Activated CD4-positive, alpha-beta T cell treated with anti-CD3 and anti-CD28 coated beads, Interleukin-2, amount 10 ng/mL, durations not matched to agents 24 days and 14 days (primary cell): ENCODE measurements at places on chromosomes 6 and 20.

GRCh38 chr20:48631114-48632016, 196.4 kb downstream of the PREX1 start:
- no peak for DNase-seq

DNA sequence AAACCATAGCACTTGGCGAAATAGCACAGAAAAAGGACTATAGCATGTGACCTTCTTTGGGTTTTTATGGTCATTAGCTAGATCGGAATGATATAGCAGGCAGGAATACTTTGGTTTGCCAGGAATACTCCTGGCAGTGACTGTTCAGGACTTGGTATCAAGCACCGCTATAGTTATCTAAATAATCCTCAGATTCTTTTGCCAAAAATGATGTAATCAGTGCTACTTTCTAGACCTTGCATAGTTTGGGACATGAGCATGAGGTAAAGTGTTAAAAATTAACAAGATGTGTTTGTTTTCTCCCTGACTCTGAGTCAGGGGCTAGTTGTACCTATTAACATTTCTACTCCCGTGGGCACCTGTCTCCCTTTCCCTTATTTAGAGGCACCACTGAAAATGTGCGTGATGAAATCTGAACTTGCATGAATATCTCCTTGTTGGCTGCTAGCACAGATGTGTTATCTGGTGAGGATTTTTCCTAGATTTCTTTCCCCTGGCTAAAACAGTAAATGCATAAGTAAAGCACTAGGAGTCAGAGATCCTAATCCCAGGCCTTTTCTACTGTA, 511.0 kb downstream of the CDKAL1 start:
- DNase-seq = no peak

- no peak for DNase-seq
These were observed 105.0 kb upstream of the LAMP5 start for GRCh38 chr20:9409352-9409751.

DNA sequence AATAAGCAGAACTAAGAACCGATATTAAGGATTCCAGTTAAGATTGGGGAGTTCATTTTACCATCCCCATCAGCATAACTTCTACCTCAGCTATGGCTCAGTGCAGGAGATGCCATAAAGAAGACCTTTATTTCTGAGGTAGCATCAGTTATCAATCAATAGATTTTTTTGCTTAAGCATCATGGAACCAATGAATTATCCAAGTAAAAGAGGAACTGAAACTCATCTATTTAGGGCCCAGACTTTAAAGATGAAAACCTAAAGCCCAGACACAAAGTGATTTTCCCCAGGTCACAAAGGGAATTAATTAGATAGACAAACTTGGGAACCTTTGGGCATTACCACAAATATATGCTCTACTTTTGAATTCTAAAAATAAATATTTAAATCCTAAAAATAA, 59.2 kb upstream of the TINAG start:
- DNase-seq = no peak

GRCh38 chr6:30703011-30703410, 12.2 kb upstream of the NRM start:
- no peak for DNase-seq
